ENCODE measurements at places on chromosomes 11 and 22.

- DNase-seq: no peak
- H3K4me3 ChIP-seq: no peak overlapping the region
- H3K27me3 ChIP-seq: no peaks in the 10 kb centered on the region
- no peak overlapping the region for H3K27ac ChIP-seq
- no peaks in the 10 kb centered on the region for H3K36me3 ChIP-seq
Observed at GRCh38 chr11:75714211-75714610, 3.4 kb upstream of the MOGAT2 start.

- H3K27ac ChIP-seq: no peak overlapping the region
- H3K4me1 ChIP-seq: no peaks in the 10 kb centered on the region
- DNase-seq: no peak
- H3K27me3 ChIP-seq: no peaks in the 10 kb centered on the region
- H3K4me3 ChIP-seq: no peak overlapping the region
- no peaks in the 10 kb centered on the region for H3K36me3 ChIP-seq
Observed at GRCh38 chr11:69207165-69207889, 51.6 kb downstream of the SMIM38 start.

DNA sequence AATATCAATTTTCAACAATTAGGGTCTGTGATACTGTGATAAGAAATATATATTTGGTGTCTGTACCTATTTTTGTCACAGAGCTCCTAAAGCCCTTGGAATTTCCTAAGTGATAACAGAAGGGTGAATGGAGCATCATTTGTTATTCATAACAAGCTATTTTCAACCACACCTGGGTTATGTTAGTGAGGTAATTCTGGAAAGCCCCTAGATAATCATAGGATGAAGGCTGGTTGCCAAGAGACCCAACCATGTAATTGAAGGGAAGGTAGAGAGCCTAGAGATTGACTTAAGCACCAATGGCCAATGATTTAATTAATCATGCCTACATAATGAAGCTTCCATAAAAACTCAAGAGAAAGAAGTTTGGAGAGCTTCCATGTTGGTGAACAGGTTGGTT is 109.4 kb downstream of the KIF18A start:
- no peaks in the 10 kb centered on the region for H3K4me1 ChIP-seq
- no peak overlapping the region for H3K27ac ChIP-seq

DNA sequence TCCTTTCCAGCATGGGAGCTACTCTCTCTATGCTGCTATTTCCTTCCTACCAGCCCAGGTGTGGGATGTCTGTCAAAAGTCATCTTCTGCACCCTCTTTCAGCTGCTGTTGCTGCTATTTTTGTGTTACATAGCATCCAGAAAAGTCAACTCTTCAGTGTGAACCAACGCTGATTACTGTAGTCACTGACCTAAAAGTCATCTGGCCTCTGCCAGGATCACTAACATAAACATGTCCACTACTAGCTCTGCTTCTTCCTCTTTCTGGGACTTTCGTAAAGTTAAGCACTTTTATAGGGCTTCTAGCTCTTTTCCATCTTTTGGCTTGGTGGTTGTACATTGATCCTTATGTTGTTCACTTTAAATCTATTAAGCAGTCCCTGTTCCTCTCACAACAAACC is 90.2 kb upstream of the CARD18 start:
- no peaks in the 10 kb centered on the region for H3K27me3 ChIP-seq
- DNase-seq: no peak
- H3K27ac ChIP-seq: no peak overlapping the region

DNA sequence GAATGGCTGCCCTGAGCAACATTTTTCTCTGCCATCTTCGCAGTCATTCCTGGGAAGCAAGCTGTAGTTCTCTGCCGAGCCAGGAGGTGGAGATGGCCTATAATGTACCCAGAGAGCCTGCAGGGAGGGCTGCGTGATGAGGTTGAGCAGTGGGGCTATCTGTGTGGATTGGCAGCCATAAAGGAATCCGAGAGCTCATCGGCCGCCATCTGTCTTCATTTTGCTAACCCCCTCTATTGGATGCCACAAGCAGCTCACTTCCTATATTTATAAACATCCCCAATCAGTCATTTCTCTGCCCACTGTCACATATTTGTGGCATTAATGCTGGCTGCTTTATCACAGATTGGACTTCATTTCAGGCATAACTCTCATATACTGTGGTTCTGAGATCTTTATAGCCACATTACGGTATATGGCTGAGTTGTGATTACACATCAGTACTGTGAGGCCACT is 209.5 kb downstream of the NTM start:
- H3K36me3 ChIP-seq: no peaks in the 10 kb centered on the region
- no peak for DNase-seq
- H3K4me1 ChIP-seq: no peaks in the 10 kb centered on the region
- H3K4me3 ChIP-seq: no peak overlapping the region
- no peak overlapping the region for H3K27ac ChIP-seq

GRCh38 chr11:94780432-94780831 is 12.3 kb downstream of the AMOTL1 start:
- peak overlapping the region; percentile 64 for H3K27ac ChIP-seq
- peaks cover 36% of the 10 kb centered on the region for H3K4me1 ChIP-seq
- no peaks in the 10 kb centered on the region for H3K27me3 ChIP-seq
- H3K4me3 ChIP-seq: no peak overlapping the region
- no peaks in the 10 kb centered on the region for H3K36me3 ChIP-seq

GRCh38 chr11:61541598-61541997 is 33.0 kb downstream of the LRRC10B start:
- no peaks in the 10 kb centered on the region for H3K36me3 ChIP-seq
- no peak for DNase-seq
- no peak overlapping the region for H3K27ac ChIP-seq
- H3K4me1 ChIP-seq: no peaks in the 10 kb centered on the region

DNA sequence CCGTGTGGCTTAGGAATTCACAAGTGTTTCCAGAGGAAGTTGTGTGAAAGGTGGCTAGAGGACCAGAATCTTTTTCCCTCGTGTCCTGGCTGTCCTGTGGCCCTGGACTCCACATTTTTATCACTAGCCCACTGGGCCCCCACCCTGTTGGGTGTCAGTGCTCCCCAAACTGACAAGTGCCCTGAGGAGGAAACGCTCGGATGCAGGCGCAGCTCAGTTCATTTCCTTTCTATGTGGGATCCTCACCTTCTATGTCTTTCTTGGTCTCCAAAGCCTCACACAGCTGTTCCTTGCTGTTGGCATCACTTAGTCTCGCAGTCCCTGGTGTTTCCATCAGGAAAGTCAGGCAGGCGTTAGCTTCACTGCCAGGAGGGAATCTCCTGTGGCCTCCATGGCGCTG is 68.0 kb upstream of the KCNQ1OT1 start:
- no peak for DNase-seq
- no peaks in the 10 kb centered on the region for H3K4me1 ChIP-seq

DNA sequence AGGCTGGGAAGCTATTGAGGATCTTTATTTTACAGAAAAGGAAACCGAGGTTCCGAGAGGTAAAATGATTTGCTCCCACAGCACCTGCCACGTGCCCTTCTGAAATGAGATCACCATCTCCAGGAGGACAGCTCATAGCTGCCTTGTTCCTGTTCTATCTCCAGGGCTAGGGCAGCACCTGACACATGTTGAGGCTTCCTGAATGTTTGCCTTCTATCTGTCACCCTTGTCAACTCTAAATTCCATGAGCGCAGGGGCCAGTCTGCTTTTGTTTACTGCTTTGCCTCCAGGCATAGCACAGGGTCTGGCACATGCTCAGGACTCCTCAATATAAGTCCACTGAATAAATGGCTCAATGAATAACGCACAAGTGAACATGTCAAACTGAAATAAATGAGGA is 24.1 kb downstream of the ASCC2 start:
- peak overlapping the region; percentile 31 for H3K27ac ChIP-seq
- no peak for DNase-seq
- H3K36me3 ChIP-seq: peaks cover 87% of the 10 kb centered on the region
- no peak overlapping the region for H3K4me3 ChIP-seq

- no peak for DNase-seq
- no peaks in the 10 kb centered on the region for H3K27me3 ChIP-seq
- no peak overlapping the region for H3K27ac ChIP-seq
- no peaks in the 10 kb centered on the region for H3K36me3 ChIP-seq
Observed at GRCh38 chr11:30521297-30522071, 64.7 kb downstream of the MPPED2 start.

DNA sequence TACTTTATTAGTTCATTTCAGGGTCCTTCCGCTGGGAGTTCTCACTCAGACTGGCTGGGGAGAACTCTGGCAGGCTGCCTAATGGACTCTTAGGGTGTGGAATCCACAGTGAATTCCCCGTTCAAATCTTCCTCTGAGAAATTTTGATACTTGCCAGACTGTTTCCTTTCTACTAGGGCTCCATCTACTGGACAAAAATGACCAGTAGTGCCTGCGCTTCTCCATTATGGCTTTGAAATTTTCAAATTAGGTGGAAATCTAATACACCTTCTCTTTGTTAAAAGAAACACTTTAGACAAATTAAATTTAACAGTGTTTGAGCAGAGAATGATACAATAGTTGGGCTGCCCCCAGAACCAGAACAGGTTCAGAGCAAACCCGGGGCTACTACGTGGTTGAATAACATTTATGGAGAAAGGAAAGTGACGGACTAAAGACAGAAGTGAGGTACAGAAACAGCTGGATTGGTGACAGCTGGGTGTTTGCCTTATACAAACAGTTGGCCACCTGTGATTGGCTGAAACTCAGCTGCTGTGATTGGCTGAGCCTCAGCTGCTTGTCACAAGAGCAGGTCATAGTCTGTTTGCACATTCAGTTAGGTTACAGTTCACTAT is 52.9 kb upstream of the FDX1 start:
- H3K36me3 ChIP-seq: no peaks in the 10 kb centered on the region
- peaks cover 13% of the 10 kb centered on the region for H3K4me1 ChIP-seq
- DNase-seq: no peak
- H3K27me3 ChIP-seq: no peaks in the 10 kb centered on the region

- H3K4me3 ChIP-seq: peak overlapping the region; percentile 49
- H3K27ac ChIP-seq: peak overlapping the region; percentile 49
- H3K36me3 ChIP-seq: no peaks in the 10 kb centered on the region
- DNase-seq: no peak
- H3K27me3 ChIP-seq: no peaks in the 10 kb centered on the region
- H3K4me1 ChIP-seq: peaks cover 27% of the 10 kb centered on the region
Observed at GRCh38 chr11:46295312-46296058, 18.0 kb downstream of the CREB3L1 start.

DNA sequence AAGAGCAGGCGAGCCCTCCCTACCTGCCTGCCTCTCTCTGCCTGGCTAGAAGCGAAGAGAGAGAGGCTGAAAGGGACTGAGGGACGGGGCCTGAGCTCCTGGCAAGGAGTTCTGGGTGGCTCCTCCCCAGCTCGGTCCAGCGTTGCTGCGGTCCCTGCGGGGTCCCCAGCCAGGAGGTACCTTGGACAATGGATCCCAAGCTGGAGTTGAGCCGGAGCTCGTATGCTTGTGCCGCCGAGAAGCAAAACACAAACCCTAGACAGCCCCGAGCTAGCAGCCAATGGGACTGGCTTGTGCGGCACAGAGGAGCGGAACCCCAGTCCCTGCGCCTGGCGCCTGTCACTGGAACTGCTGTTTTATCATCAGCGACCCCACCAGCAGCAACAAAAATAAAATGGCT is 18.3 kb downstream of the SLC25A18 start:
- H3K4me3 ChIP-seq: no peak overlapping the region
- no peak overlapping the region for H3K27ac ChIP-seq
- H3K27me3 ChIP-seq: no peaks in the 10 kb centered on the region
- DNase-seq: no peak
- no peaks in the 10 kb centered on the region for H3K4me1 ChIP-seq
- H3K36me3 ChIP-seq: no peaks in the 10 kb centered on the region

GRCh38 chr22:43774318-43774915 is 37.7 kb downstream of the EFCAB6 start:
- DNase-seq: no peak
- no peaks in the 10 kb centered on the region for H3K36me3 ChIP-seq
- no peaks in the 10 kb centered on the region for H3K27me3 ChIP-seq
- no peaks in the 10 kb centered on the region for H3K4me1 ChIP-seq
- H3K4me3 ChIP-seq: no peak overlapping the region
- no peak overlapping the region for H3K27ac ChIP-seq

- H3K4me1 ChIP-seq: no peaks in the 10 kb centered on the region
- no peak for DNase-seq
- no peak overlapping the region for H3K27ac ChIP-seq
- H3K4me3 ChIP-seq: no peak overlapping the region
Observed at GRCh38 chr11:105108247-105108646, 31.3 kb downstream of the CARD18 start.

DNA sequence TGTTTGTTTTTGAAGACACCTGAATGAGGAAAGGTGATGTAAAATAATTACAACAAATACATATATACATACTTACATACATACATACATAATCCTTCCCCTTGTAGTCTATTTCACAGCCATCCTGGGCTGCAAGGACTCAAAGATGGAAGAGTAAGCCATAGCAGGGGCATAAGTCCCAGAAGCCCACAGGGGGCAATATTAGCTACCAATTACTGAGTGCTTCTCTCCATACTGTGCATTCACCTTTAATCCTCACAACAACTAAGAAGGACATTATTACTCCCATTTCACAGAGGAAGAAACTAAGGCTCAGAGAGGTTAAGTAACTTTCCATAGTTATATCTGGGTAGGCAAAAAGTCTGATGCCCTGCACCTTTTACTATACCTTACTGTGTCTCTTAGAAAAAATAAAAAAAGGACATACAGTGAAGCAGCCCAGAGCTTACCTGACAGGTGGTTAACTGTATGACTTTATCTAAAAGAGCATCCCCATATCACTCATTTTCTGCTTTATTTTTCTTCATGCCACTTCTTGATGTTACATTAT is 2.7 kb downstream of the SERGEF start:
- no peak overlapping the region for H3K27ac ChIP-seq
- H3K27me3 ChIP-seq: no peaks in the 10 kb centered on the region
- no peaks in the 10 kb centered on the region for H3K36me3 ChIP-seq

DNA sequence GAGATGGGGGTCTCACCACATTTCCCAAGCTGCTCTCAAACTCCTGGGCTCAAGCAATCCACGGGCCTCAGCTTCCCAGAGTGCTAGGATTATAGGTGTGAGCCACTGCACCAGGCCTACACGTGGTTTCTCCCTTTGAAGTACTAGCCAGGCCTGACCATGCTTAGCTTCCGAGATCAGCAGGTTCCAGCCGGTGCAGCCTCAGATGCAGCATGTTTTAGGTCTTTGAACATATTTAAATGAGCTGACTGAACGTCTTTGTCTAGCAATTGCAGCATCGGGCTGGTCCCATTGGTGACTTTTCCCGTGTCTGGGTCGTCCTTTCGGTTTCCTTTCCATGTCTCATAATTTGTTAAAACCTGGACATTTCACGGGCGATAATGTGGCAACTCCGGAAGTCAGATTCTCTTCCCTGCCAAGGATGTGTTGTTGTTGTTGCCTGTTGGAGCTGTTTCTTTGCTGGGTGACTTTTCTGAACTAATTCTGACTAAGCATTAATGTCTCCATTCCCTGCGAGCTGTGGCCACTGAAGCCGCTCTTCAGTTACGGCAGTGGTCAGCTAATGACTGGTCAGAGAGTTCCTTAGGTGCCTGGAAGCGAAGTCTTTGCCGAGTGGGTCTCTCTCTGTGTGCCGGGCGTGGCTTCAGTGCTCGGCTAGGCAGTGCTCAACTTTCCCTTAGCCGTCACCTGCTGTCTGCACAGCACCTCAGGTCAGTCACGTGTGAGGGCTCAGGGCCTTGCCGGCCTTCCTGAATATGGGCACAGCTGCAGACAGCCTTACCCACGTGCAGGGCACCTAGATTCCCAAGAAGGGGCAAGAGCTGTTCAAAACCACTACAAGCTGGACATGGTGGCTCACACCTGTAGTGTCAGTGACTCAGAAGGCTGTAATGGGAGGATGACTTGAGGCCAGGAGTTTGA is 3.8 kb upstream of the CYP2D6 start:
- no peaks in the 10 kb centered on the region for H3K36me3 ChIP-seq
- H3K4me1 ChIP-seq: no peaks in the 10 kb centered on the region
- H3K4me3 ChIP-seq: no peak overlapping the region
- H3K27ac ChIP-seq: no peak overlapping the region
- no peaks in the 10 kb centered on the region for H3K27me3 ChIP-seq
- no peak for DNase-seq

- no peak overlapping the region for H3K4me3 ChIP-seq
- no peak for DNase-seq
- H3K27ac ChIP-seq: no peak overlapping the region
- H3K27me3 ChIP-seq: peaks cover 32% of the 10 kb centered on the region
- H3K36me3 ChIP-seq: no peaks in the 10 kb centered on the region
Observed at GRCh38 chr22:48523091-48523490, 1304.6 kb downstream of the BRD1 start.

Measured in esophagus squamous epithelium (tissue), 5 donors.